ENCODE measurements at places on chromosomes 2 and 18.

DNA sequence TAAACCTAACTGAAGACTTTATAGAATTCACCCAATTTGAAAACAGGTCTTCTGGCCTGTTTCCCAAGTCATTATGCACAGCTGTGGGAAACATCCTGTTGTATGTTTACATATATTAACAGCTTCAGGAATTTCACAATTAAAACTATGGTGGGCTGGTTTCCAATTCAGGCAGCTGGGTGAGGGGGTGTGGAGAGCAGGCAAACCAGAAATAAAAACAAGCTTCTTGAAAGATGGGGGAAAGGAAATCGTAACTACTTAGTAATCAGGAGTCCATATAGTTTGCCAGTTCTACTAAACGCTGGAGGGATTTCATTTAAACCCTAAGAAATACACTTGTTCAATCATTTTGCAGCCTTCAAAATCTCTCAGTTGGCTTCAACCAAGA is 22.8 kb downstream of the ATP8B1 start:
- no peak for DNase-seq

- no peak for DNase-seq
Observed at GRCh38 chr2:85893428-85894258, 4.9 kb upstream of the ST3GAL5 start.

- DNase-seq, result no peak
Observed at GRCh38 chr2:69770193-69770702, 28.3 kb downstream of the ANXA4 start.

GRCh38 chr2:222504719-222505118 is 80.4 kb downstream of the SGPP2 start:
- no peak for DNase-seq

DNA sequence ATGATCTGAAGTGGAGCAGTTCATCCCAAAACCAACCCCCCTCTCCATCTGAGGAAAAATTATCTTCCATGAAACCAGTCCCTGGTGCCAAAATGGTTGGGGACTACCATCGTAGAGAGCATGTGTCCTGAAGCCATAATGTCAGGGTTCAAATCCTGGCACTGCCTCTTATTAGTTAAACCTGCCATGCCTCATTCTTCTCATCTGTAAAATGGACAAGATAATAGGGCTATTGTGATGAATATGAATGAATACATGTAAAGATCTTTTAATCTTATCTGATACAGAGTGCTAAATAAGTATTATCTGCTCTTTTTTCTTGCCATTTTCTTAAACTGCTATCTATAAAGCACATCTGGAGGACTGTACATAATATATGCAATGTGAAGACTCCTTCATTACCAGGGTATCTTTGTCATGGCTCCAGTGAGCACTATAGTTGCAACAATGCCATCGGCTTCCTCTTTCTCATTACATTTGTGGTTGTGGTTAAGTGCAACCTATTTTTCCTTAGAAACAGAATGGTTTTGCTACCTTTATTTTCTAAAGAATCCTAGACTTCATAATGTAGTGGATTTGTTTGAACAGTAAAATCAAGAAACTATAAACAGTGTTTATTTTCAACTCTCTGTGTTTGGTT is 27.0 kb downstream of the MFSD6 start:
- DNase-seq, result peak; percentile 39

DNA sequence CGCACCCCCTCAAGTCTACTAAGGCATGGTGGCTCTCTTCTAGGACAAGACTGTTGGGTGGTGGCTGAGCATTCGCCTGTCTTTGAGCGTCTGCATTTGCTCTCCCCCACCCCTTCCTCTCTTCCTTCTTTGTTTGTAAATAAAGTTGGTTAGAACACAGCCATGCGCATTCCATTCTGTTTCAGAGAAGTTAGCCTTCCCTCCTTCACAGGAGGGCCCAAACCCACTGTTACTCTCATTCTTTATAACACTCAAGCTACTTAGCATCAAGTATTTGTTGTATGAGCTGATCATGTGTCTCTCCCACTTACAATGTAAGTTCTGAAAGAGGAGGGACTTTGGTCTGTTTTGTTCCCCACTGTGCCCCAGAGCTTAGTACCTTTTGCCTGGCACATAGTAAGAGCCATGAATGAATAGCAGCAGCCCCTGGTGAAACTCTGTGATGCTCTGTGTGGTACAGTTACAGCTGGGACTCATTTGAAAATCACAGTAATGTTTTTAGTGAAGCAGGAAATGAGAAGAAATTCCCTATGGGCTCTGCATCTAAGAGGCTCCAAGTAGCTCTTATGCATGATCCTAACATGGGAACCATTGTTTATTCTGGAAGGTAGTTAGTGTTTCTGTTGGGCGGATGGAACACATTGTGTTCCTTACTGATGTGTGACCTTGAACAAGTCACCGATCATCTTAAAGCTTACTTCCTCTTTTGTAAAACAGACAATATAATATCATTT is 7.7 kb downstream of the MGAT5 start:
- DNase-seq, result no peak

GRCh38 chr18:41767960-41768359 is 187.1 kb upstream of the PIK3C3 start:
- peak; percentile 50 for DNase-seq

- DNase-seq, result peak; percentile 19
Observed at GRCh38 chr2:54206596-54206995, 49.4 kb downstream of the TSPYL6 start.

GRCh38 chr18:69109686-69110085 is 291.0 kb upstream of the DOK6 start:
- no peak for DNase-seq

GRCh38 chr18:43648002-43648401 is 370.7 kb upstream of the SYT4 start:
- no peak for DNase-seq

DNA sequence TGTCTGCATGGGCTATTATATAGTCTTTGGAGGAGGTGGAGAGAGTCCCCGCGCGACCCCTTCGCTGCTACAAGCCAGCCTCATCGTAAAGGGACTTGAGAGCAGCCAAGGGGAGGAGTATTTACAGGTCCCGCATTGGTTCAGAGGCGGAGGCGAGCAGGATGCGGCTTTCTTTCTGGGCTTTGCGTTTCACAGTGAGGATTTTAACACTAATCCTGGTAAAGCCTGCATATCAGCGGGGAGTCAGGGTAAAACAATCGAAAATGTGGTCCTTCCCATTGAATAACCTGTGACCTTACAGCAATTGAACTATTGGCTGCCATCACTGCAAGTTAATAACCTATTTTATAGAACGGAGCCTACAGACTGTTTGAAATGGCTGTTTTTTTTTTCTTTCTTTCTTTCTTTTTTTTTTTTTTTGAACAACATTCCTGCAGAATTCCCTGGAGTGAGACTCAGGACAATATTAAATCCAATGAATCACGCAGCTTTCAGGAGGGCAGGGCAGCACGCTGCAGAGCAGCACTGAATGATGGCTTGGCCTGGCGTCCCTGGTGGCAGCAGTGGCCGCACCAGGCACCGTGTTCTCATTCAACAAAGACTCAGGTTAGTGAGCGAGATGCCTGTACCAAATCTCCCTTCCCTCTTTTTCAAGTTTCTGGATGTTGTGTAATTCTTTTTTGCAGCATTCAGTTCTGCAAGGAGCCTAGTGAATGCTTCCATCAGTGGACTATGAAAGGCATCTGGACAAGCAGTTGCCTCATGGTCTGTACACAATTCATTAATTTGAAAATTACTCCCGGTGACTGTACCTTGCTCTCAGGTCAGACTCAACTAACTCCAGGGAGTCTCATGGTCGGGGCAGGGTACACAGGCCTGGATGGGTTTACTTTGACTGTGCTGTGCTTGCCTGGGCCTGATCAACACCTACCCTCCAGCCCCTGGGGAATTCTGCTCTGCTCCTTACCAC is 19.8 kb downstream of the SMIM21 start:
- DNase-seq, result no peak

All from HAP-1 (cell line).